ENCODE measurements at places on chromosomes 7 and 10.
A peak's percentile ranks its signal among the peaks of the same experiment; 100 is the strongest.

DNA sequence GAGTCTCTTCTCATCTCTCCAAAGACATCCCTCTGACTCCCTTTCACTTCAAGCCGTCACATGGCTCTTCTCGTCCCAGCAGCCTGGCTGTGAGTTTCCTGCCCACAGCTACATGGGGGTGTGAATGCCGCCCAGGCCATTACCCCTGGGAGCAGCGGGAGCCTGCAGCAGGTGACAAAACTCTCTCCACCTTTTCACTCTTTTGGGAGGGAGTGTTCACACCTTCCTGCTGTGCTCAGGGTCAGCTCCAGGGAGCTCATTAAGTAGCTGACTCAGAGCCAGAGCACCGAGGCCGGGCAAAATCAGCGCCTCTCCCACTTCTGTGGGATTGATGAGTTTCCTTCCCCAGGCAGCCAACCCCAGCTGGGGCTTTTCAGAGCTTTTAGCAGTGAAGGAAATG lies 271.3 kb downstream of the TYW1 start:
- DNase-seq = no peak

DNA sequence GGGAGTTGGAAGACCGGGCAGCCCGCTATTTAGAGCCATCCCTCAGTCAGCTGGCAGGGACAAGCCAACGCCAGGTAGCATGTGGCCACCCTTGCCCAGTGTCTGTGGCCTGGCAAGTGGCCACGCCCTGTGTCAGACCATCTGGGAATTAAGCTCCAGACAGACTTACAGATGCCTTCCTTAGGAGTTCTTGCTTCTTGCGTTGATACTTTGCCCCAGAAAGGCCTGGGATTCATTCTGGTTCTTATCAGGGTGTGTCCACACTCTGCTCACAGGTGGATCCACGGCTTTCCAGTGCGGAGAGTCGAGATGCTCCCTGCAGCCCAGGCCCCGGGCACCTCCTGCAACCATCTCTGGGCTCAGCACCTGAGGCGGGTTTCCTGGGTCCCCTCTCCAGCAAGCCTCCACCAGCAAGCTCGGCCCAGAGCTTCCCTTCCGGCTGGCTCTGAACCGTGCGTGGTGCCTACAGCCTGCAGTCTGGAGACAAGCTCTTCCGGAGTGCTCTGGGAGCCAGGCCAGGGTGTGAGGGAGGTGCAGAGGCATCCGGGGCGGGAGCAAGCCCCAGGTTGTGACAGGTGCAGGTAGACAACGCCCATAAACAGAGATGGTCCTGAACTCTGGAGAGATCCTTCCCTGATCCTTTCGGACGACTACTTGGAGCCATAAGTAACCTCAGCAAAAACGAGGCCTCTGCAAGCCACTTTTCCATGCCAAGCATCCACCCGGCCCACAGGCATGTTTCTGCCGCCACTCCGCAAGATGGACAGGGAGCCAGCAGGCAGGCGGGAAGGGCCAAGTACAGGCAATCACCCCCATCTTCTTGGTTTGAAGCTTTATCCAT lies 32.3 kb upstream of the PPIF start:
- no peak for DNase-seq

GRCh38 chr10:89978081-89978480 lies 276.7 kb downstream of the KIF20B start:
- DNase-seq = no peak

DNA sequence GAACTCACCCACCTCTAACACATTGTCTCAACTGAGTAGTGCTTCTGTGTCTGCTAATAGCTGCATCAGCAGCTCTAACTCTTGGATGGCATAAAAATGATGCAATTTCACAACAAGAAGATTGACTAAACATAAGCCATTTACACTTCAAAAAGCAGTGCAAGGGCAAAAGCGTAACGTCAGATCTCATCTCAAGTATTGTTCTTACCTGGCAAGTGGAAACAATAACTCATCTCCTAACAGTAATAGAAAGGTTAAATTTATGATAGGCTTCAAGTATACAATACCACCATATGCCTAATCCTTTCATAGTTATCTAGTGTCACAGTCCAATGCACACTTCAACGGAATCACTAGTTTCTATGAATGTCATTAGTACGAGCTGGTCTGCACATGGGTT lies 14.8 kb downstream of the TPK1 start:
- DNase-seq = no peak

GRCh38 chr10:63173468-63174232 lies 40.5 kb downstream of the NRBF2 start:
- DNase-seq = no peak

- DNase-seq = no peak
Measured at GRCh38 chr10:132335189-132336063, 3.4 kb downstream of the LRRC27 start.

DNA sequence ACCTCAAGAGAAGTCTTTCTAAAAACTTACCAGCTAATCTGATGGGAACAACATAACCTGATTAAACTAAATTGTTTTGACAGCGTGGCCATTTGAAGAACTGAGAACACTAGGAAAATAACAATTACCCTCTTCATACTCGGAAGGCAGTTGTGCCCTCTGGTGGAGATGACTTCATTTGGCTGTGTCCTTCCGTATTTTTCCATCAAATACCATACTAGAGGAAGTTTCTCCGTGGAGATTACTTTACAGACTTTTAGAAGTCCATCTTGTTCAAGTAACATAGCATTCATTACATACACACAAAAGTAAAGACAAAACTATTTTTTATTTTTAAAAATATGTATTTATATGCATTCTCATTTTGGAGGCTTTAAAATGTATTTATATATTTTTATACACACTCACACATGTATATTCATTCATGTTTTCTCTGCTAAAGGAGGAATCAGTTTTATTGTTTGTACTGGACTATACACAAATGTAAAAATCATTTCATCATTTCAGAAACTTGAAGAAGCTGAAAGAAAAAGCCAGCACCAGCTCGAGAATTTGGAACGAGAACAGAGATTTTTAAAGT lies 25.2 kb downstream of the SMNDC1 start:
- peak; percentile 72 for DNase-seq

- DNase-seq = no peak
Measured at GRCh38 chr10:17109046-17109445, 20.6 kb downstream of the CUBN start.

DNA sequence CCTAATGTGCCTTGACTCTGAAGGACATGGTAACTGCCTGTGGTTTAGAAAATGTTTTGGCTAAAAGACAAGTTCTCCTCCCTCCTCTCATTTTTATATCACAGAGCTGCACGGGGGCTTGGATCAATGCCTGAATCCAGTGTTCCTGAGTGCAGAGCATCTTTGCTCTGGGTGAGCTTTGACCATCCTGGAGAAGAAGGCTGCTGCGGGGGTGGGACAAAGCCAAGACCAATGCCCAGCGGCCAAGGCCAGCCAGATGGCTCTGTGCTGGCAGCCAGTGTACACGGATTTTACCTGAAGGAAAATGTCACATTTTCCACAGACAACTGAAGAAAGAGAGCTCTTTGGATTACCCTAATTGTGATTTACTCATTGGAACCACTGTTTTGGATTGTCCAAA lies 102.0 kb upstream of the TARP start:
- DNase-seq = no peak

- DNase-seq = no peak
Measured at GRCh38 chr10:86439544-86439943, 72.9 kb upstream of the GRID1 start.

DNA sequence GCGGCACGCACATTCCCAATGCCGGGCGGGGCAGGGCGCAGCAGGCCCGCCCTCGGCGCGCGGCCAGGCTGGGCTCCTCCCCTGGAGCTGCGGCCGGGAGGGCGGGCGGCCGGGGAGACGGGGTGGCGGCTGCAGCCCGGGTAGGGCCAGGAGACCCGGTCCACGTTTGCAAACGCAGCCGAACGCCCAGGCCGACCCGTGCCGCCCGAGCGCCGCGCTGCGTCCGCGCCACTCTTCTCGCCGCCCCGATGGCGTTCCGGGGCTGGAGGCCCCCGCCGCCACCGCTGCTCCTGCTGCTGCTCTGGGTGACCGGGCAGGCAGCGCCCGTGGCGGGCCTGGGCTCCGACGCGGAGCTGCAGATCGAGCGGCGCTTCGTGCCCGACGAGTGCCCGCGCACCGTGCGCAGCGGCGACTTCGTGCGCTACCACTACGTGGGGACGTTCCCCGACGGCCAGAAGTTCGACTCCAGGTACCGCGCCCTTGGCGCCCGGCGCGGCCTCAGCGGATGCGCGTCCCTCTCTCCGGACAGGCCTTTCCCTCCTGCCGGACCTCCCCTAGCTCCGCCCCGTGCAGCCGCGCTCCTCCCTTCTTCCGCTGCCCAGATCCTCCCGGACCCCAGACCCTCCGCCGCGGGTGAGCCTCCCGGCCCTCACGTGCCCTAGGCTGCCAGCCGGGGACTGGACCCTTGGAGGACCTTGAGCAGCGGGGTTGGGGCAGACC lies at the start of gene FKBP9:
Gene FKBP9 (plus strand): TSS at position 115 of the 720 bp plus-strand sequence. CDS start 134 bp downstream, at position 249.
- DNase-seq = peak; percentile 92

DNA sequence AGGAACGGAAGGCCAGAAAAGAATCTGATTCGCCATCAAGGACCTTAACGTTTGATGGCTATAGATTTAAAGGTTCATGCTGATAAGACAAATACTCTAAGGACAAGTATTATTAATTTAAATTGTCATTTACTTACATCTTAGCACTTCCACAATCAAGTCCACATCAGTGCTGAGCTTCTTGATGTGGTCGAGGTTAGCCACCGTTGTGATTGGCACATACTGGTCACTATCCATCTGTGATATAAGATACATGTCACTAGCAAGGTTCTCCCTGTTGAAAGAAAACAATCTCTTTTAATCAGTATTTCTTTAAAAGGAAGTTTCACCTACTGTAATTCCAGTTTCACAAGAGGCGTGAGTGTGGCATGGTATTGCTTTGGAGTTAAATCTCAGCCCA lies 88.7 kb downstream of the LARP4B start:
- DNase-seq = no peak

- no peak for DNase-seq
Measured at GRCh38 chr10:33858326-33858725, 523.9 kb upstream of the NRP1 start.

DNA sequence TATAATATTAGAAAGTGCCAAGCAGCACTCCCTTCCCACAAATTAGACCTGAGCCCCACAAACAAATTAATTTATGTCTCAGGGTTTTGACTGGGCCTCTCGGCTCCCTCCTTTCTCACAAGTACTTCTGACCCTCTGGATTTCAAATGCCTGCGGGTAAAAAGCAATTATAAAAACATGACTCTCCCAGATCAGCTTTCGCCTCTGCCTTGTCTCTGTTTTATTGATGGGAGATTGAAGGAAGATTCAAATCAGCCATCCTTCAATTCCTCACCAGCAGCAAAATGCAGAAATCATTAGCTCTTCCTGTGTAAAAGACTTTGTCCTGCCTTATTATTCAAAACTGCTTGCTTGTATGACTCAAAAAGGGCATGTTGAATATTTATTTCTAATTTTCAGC lies 453.7 kb upstream of the MKI67 start:
- no peak for DNase-seq

- DNase-seq = peak; percentile 100
Measured at GRCh38 chr7:73851410-73852338, 9.3 kb upstream of the TMEM270 start.

GRCh38 chr10:56633876-56634452 lies 272.9 kb upstream of the ZWINT start:
- no peak for DNase-seq

DNA sequence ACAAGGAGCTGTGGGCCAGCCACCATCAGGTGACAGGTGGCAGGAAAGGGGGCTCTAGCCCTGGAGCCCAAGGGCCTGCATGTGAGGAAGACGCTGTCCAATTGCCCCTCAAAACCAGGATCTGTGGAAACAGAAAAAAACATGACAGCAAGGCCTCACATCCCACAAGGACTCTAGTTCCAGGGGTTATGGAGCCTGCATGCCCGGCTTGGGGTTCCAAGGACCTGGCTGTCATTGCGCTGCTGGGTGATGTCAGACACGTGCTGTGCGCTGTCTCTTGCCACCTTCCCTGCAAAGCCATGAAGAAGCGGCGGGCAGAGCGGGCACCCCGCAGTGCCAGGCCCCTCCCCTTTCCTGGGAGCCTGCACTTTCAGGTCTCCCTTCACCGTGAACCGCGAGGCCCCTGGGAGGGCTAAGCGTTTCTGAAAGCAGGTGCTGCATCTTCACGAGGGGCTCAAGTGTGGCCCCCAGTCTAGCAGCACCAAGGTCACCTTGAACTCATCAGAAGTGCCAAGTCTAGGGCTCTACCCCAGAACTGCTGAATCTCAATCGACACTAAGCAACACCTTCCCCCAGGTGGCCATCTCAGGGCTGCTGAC lies 15.1 kb upstream of the CRYGN start:
- DNase-seq = no peak

DNA sequence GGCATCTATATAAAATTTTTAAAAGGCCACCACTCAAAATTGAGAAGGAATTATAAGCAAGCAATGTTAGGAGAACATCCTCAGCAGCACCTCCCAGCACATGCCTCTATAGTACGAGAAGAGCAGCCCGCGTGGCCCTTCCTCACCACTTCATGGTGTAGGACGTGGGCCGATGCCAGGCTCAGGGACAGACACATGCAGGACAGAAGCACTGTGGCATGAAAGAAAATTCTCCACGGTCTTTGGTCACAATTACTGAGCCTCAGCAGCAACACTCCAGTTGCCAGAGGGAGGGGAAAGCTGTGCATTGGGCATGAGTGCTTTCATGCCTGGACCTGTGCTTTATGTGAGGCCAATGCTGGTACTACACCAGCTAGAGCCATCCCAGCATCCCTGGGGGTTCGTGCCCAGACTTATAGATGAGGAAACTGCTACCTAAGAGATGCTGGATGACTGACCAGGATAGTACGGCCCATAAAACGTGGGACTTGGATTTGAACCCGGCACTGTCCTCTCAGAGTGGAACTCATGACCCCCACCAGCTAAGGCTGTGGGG lies 164.7 kb downstream of the ADAM12 start:
- DNase-seq = no peak

- no peak for DNase-seq
Measured at GRCh38 chr7:39623732-39624441, 515 bp downstream of the RALA start.
